ENCODE measurements at places on chromosomes 7 and 10. TPM values are rescaled to one million over a fixed set of nuclear protein-coding genes. Genes with fewer than 3 reads are reported as not detected.

DNA sequence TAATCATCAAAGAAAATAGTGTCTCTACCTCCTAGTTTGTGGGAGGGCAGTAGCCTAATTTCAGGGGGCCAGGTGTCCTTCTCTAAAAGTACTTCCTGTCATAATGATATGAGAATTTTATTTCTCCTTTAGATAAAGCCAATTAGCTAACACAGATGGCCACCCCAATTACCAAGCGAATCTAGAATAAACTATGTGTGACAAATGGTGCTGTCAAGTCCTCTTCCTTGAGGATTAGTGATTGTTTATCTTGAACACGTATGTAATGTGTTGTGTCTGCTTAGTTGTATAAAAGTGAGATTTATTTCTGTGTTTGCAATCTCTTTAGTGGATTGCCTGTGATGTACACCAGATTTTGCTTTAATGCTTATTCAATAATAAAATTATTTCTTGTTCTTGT lies 1120.0 kb downstream of the SORCS1 start:
- no peaks in the 10 kb centered on the region for H3K4me1 ChIP-seq
- DNase-seq, result no peak
- H3K36me3 ChIP-seq, result no peaks in the 10 kb centered on the region
- no peak overlapping the region for H3K4me3 ChIP-seq
- no peak overlapping the region for H3K27ac ChIP-seq

GRCh38 chr7:50699143-50699542 lies 83.6 kb downstream of the GRB10 start:
- no peak for DNase-seq
- H3K4me1 ChIP-seq, result peaks cover 3% of the 10 kb centered on the region
- no peak overlapping the region for H3K27ac ChIP-seq
- H3K4me3 ChIP-seq, result no peak overlapping the region
- H3K27me3 ChIP-seq, result no peaks in the 10 kb centered on the region
- peaks cover 20% of the 10 kb centered on the region for H3K36me3 ChIP-seq

DNA sequence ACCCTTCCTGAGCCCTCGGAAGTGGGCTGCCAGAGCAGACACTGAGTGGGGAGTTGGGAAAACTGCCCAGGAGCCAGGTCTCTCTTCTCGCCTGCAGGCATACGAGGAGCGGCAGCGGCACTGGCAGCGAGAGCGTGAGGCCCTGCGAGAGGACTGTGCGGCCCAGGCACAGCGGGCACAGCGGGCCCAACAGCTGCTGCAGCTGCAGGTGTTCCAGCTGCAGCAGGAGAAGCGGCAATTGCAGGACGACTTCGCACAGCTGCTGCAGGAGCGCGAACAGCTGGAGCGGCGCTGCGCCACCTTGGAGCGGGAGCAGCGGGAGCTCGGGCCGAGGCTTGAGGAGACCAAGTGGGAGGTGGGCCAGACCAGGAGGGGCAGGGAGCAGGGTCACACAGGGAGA lies 5.8 kb downstream of the LZTS2 start:
- no peaks in the 10 kb centered on the region for H3K27me3 ChIP-seq
- peaks cover 33% of the 10 kb centered on the region for H3K36me3 ChIP-seq
- H3K4me3 ChIP-seq, result no peak overlapping the region
- peaks cover 15% of the 10 kb centered on the region for H3K4me1 ChIP-seq

- no peak for DNase-seq
- H3K27ac ChIP-seq, result no peak overlapping the region
- H3K27me3 ChIP-seq, result no peaks in the 10 kb centered on the region
- H3K36me3 ChIP-seq, result no peaks in the 10 kb centered on the region
- no peak overlapping the region for H3K4me3 ChIP-seq
- H3K4me1 ChIP-seq, result peaks cover 12% of the 10 kb centered on the region
Observed at GRCh38 chr7:17031906-17032551, 150.2 kb upstream of the AGR3 start.

- no peak for DNase-seq
- no peaks in the 10 kb centered on the region for H3K36me3 ChIP-seq
- H3K27me3 ChIP-seq, result no peaks in the 10 kb centered on the region
- H3K4me1 ChIP-seq, result no peaks in the 10 kb centered on the region
- H3K4me3 ChIP-seq, result no peak overlapping the region
Observed at GRCh38 chr10:117204316-117204715, 7.0 kb downstream of the KCNK18 start.

DNA sequence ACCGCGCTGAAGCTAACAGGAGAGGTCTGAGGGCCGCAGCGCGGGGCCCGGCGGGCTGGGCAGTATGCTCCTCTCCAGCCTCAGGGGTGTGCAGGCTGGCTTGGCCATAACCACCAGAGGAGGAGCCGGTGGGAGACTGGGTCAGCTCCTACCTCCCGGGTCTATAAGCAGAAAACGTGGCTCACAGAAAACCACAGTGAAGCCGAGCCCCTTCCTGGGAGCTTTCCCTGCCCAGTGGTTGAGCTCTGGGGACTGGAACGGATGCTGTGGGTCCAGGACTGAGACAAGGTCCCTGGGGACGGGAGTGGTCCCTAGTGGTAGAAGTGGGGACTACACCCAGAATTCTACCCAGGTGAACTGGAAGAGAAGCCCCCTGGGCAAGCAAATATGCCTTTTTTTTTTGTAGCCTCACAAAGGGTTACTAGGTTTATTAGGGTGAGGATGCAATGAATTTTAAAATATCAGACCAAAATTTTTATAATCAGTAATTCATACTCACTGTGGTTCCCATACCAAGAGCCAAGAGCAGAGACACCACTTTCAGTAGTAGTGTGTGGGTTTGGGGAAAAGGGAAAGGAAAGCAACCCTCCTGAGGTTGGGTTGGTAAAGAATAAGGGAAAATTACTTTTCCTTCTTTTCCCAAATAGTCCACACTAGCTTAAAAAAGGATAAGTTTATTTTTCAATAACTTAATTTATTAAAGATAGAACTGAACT lies 67.9 kb upstream of the PRKCQ start:
- no peaks in the 10 kb centered on the region for H3K27me3 ChIP-seq
- H3K4me1 ChIP-seq, result no peaks in the 10 kb centered on the region
- no peaks in the 10 kb centered on the region for H3K36me3 ChIP-seq

- H3K36me3 ChIP-seq, result no peaks in the 10 kb centered on the region
- no peak overlapping the region for H3K27ac ChIP-seq
- no peak overlapping the region for H3K4me3 ChIP-seq
Observed at GRCh38 chr10:50456719-50457118, 167.0 kb downstream of the SGMS1 start.

GRCh38 chr10:5968037-5968680 lies 9.2 kb downstream of the IL15RA start:
- H3K27me3 ChIP-seq, result no peaks in the 10 kb centered on the region
- peaks cover 31% of the 10 kb centered on the region for H3K4me1 ChIP-seq
- no peak for DNase-seq
- no peak overlapping the region for H3K4me3 ChIP-seq
- H3K36me3 ChIP-seq, result no peaks in the 10 kb centered on the region

GRCh38 chr10:87706731-87707130 lies 47.1 kb downstream of the PAPSS2 start:
- H3K27me3 ChIP-seq, result no peaks in the 10 kb centered on the region
- DNase-seq, result no peak
- H3K4me1 ChIP-seq, result peaks cover 8% of the 10 kb centered on the region
- no peak overlapping the region for H3K4me3 ChIP-seq
- no peak overlapping the region for H3K27ac ChIP-seq

DNA sequence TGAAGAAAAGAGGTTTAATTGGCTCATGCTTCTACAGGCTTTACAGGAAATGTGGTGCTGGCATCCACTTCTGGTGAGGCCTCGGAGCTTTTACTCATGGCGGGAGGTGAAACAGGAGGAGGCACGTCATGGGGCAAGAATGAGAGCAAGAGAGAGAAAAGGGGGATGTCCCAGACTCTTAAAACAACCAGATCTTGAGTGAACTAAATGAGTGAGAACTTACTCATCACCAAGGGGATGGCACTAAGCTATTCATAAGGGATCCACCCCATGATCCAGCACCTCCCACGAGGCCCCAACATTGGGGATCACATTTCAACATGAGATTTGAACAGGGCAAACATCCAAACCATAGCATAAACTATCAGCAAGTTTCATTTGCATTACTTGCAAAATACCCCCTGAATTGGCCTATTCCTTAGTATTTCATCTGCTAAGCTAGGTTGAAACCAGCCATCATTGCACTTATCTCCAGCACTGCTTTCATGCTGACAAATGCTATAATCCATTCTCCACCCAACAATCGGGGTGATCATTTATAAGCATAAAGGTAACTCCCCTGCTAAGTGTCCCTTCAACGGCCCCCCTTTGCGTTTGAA lies 179.0 kb downstream of the NOC3L start:
- H3K4me1 ChIP-seq, result no peaks in the 10 kb centered on the region
- H3K4me3 ChIP-seq, result no peak overlapping the region
- no peak for DNase-seq
- H3K36me3 ChIP-seq, result no peaks in the 10 kb centered on the region
- no peaks in the 10 kb centered on the region for H3K27me3 ChIP-seq

DNA sequence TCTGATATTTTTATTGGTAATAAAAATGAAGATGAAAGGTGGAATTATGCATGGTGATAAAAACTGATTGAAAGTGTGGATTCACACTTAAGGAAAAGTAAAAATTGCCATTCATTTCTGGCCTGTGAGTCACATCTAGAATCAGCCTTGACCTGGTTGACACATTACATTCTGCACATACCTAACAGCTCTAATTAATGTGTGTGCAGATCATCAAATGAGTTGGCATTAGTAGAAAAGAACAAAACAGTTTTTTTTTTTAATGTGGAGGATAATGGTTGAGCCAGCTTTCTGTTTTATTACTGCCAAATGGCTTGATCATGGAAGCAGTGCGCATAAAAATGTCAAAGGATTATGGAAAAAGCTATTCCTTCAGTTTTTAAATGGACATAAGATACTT lies 142.6 kb upstream of the TMEM196 start:
- peak; percentile 64 for DNase-seq
- peak overlapping the region; percentile 74 for H3K27ac ChIP-seq
- peaks cover 42% of the 10 kb centered on the region for H3K4me1 ChIP-seq
- no peak overlapping the region for H3K4me3 ChIP-seq
- no peaks in the 10 kb centered on the region for H3K27me3 ChIP-seq

- no peak overlapping the region for H3K27ac ChIP-seq
- H3K4me3 ChIP-seq, result no peak overlapping the region
- no peak for DNase-seq
- no peaks in the 10 kb centered on the region for H3K4me1 ChIP-seq
- no peaks in the 10 kb centered on the region for H3K36me3 ChIP-seq
Observed at GRCh38 chr10:49585387-49585786, 24.7 kb upstream of the SLC18A3 start.

DNA sequence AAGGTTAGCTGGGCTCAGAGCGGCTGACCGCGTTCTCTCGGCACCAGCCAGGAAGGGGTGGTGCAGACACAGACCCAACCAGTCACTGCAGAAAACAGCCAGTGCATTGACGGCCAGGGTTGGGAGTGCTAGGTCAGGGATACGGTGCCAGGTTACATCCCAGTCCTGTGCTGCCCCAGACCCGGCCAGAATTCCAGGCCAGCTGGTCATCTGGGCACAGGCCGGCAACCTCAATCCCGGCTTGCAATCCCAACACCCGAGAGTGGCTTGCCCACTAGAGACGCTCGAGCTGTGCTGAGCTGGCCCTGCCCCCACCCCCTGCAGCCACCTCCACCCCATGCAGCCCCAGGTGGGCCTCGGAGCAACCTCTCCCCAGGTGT lies 3.8 kb downstream of the PRAP1 start:
- DNase-seq, result no peak
- no peak overlapping the region for H3K27ac ChIP-seq
- no peaks in the 10 kb centered on the region for H3K4me1 ChIP-seq
- H3K4me3 ChIP-seq, result no peak overlapping the region
- no peaks in the 10 kb centered on the region for H3K36me3 ChIP-seq

GRCh38 chr7:67453580-67454380 lies 457.1 kb downstream of the TYW1 start:
- no peaks in the 10 kb centered on the region for H3K36me3 ChIP-seq
- no peaks in the 10 kb centered on the region for H3K27me3 ChIP-seq
- DNase-seq, result no peak
- no peaks in the 10 kb centered on the region for H3K4me1 ChIP-seq
- no peak overlapping the region for H3K4me3 ChIP-seq

GRCh38 chr7:15158141-15158810 lies 255.7 kb upstream of the DGKB start:
- no peak overlapping the region for H3K4me3 ChIP-seq
- DNase-seq, result peak; percentile 86
- H3K27me3 ChIP-seq, result no peaks in the 10 kb centered on the region
- H3K4me1 ChIP-seq, result peaks cover 7% of the 10 kb centered on the region

GRCh38 chr10:285216-285615 lies 150.0 kb downstream of the ZMYND11 start:
- H3K27ac ChIP-seq, result no peak overlapping the region
- H3K27me3 ChIP-seq, result no peaks in the 10 kb centered on the region
- no peak overlapping the region for H3K4me3 ChIP-seq
- no peaks in the 10 kb centered on the region for H3K36me3 ChIP-seq
- no peaks in the 10 kb centered on the region for H3K4me1 ChIP-seq

DNA sequence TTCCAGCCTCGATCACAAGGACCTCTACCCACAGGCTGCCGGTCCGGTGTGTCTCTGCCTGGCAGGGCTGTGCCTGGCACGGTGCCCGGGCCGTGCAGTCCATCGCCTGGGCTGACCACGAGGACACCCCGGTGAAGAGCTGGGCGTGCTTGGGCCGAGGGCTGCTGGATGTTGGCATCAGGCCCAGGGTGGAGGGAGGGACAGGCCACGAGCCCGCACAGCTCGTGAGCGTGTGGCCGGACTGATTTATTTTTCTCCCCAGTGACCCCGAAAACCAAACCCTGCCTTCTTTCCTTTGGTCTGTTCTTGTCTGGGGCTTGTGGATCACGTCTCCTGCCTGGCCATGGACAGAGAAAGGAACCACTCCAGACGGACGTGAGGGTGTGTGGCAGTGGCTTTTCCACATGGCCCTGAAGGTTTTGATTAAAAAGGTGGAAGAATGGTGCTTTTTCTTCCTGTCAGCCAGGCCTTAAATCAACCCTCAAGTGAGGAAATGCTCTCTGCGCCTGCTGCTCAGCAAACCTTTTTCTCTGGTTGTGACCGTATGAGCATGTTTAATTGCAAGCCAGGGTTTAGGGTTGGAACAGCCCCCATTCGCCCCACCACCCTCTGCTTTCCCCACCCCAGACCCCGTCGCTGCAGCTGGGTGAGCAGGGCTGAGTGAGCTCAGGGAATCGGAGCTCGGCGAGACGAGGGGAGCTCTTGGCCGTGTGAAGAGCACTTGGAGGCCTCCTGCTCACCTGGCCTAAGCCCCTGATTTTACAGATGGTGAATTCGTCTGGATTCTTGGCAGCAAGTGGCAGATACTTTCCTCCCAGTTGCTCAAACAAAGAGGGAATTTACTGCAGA lies 130.1 kb downstream of the RGS10 start:
- no peaks in the 10 kb centered on the region for H3K36me3 ChIP-seq
- H3K27me3 ChIP-seq, result no peaks in the 10 kb centered on the region
- H3K4me1 ChIP-seq, result peaks cover 34% of the 10 kb centered on the region
- H3K4me3 ChIP-seq, result no peak overlapping the region
- no peak overlapping the region for H3K27ac ChIP-seq

- H3K36me3 ChIP-seq, result peaks cover 12% of the 10 kb centered on the region
- no peak overlapping the region for H3K4me3 ChIP-seq
- no peak for DNase-seq
- peaks cover 9% of the 10 kb centered on the region for H3K4me1 ChIP-seq
Observed at GRCh38 chr10:5963071-5963470, 14.3 kb downstream of the IL15RA start.

MYL10 gene
- total RNA-seq, result not detected

MTERF1 gene
- total RNA-seq, result 10.2 TPM

BTBD16 gene
- 0.78 TPM for total RNA-seq

AFAP1L2 gene
- 1.6 TPM for total RNA-seq

CHN2 gene
- 5.0 TPM for total RNA-seq

HMX2 gene
- not detected for total RNA-seq

STAG3 gene
- 0.55 TPM for total RNA-seq

UPK3BL2 gene
- 29.8 TPM for total RNA-seq

POMZP3 gene
- 9.8 TPM for total RNA-seq

MOGAT3 gene
- not detected for total RNA-seq

All from endothelial cell of umbilical vein (primary cell).